ENCODE measurements at places on chromosomes 3 and 15.

- no peak for DNase-seq
These were observed 52.2 kb downstream of the PLD1 start for GRCh38 chr3:171758109-171758508.

- peak; percentile 13 for DNase-seq
These were observed 165.2 kb upstream of the LMCD1 start for GRCh38 chr3:8336456-8336855.

GRCh38 chr3:36649125-36649524, 115.2 kb downstream of the DCLK3 start:
- no peak for DNase-seq

DNA sequence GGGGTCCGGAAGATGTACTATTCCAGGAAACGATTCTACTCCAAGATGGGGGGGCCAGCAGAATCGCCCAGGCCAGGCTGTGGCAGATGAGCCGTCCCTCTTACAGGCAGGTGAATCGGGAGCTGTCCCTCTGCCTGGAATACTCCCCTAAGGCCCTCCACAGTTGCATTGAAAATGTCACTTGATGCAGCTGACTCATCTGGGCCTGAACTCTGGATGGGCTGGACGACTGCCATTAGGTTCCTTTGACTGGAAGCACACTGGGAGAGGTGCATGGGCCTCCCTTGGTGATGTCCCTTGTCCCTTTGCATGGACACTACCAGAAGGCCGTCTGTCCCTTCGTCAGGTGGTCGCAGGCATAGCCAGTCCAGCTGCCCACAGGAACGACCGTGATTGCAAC, 69.6 kb upstream of the HRH1 start:
- no peak for DNase-seq
